Naive thymus-derived CD8-positive, alpha-beta T cell (primary cell): ENCODE measurements at places on chromosomes 5 and 9. TPM values are rescaled to one million over a fixed set of nuclear protein-coding genes. Genes with fewer than 3 reads are reported as not detected.
A peak's percentile ranks its signal among the peaks of the same experiment; 100 is the strongest.

C8G gene
- total RNA-seq: not detected

DNA sequence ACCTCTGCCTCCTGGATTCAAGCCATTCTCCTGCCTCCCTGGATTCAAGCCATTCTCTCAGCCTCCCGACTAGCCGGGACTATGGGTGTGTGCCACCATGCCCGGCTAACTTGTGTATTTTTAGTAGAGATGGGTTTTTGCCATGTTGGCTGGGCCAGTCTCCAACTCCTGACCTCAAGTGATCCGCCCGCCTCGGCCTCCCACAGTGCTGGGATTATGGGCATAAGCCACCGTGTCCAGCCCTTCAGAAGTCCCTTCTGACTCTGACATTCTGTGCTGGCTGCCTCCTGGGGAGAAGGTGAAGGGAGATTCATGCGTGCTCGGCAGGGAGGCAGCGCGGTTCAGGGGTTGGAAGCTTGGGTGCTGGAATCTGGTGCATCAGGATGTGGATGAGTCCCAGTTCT is 28.8 kb downstream of the PRRX2 start:
- no peak for DNase-seq

DNA sequence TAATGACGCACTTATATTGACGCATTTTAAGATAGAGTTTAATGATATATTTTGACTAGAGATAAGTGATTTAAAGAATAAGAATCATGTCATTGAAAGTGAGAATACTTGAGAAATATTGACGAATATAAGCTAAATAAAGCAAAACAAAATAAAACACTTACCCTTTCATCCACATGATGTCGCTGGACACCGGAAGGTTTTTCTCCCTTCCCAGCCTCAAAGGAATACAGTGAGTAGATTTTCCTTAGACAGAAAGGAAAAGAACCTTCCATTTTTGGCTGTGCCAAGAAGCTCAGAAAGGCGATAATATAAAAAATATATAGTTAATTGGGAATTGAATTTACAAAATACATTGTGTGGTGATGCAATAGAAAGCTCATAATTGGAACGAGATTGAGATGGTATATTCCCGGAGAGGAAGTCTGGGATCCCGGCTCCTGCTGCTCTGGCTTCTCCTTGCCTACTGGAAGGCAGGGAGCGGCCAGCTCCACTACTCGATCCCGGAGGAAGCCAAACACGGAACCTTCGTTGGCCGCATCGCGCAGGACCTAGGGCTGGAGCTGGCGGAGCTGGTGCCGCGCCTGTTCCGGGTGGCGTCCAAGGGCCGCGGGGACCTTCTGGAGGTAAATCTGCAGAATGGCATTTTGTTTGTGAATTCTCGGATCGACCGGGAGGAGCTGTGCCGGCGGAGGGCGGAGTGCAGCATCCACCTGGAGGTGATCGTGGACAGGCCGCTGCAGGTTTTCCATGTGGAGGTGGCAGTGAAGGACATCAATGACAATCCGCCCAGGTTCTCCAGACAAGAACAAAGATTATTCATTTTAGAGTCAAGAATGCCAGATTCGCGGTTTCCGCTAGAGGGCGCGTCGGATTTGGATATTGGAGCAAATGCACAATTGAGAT is at the start of gene PCDHA5:
TSS of gene PCDHA5 (plus strand) at position 239 of the 906 bp plus-strand sequence.
- no peak for DNase-seq

SHISAL2B gene
- not detected for total RNA-seq

- DNase-seq: no peak
Measured at GRCh38 chr9:128383791-128384190, 12.6 kb downstream of the URM1 start.

- DNase-seq: peak; percentile 36
Measured at GRCh38 chr5:159915904-159916840, at the start of gene ADRA1B. TSS of gene ADRA1B (plus strand) at chr5:159916482. CDS start at chr5:159916906, 424 bp downstream.

FREM1 gene
- not detected for total RNA-seq

NACC2 gene
- 9.5 TPM for total RNA-seq

DNA sequence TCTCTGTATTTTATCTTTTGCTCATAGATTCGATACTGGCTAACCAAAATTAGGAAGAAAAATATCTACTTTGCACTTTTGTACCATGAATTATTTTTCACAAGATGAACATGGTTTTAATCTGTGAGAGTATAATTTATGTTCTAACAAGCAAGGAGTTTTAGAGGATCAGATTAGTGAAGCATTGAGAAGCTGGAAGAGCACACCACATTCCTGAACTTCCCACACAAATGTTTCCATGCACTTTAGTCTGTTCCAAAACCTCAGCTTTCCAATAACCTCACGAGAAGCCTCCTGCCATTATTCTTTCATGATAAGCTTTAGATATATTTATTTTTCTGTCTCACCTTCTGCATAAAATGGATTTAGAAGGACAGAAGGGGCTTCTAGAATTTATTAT is 98.7 kb upstream of the MPDZ start:
- no peak for DNase-seq

DNA sequence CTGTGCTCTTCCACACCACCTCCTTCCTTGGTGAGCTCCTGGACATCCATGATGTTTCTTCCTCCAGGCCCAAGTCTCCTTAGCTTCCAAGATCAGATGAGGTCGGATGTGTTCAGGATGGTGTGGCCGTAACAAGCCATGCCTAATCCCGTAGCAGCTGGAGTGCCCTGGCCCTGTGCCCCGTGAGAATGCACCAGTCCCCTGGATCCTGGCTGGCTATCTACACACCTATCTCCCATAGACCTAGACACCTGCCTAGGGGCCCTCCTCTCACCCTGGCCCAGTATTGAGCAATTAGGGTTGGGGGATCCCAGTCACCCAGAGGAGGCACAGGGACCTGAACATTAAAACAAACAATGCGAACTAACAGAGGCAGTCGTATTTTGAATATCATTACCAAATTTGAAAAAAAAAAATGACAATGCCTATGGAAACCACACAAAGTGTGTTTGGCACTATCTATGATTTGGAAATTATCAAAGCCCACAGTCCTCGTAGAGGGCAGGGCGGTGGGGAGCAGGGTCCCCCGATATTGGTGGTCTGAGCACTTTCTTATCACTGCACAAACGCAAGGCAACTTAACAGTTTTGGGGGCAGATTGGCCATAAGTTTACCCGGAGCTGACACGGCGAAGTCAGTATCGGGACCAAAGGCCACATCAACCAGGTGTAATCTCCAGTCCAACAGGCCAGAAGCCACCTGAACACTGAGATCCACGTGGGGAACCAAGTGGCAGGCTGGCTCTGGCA is 13.2 kb downstream of the ENG start:
- DNase-seq: no peak

DNA sequence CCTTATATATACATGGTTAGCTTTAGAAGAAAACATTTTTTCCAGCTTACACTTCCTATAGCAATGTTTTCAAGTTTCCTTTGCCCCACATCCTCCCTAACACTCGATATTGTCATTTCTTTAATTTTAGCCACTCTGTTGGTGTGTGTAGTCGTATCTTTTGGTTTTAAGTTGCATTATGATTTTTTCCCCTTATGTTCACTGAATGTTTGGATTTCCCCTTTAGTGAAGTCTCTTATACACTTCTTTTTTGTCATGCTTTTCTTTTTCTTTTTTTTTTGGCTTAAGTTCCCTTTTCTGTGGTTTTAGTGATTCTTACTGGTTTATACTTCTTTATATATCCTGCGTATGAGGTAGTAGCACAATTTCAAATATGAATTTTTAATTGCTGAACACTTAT is 58.8 kb downstream of the KDM4C start:
- no peak for DNase-seq

DNA sequence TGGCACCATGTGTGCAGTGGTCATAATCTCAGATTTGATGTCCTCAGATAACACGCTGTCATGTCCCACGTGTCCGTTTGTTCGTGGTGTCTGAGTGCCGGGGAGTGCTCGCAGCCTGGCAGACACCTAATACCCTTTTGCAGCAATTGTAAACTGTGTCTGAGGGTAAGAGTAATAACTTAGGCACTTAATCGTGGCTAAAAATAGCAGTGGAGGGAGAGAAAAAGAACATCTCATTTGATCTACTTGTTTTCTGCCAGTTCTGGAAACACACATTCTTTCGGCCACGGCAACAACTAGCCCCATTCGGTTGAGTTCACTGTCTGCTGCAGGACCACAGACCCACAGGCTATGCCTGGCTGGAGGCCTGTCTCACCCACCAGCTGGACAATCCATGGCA is 16.5 kb downstream of the ADCY2 start:
- no peak for DNase-seq

DNA sequence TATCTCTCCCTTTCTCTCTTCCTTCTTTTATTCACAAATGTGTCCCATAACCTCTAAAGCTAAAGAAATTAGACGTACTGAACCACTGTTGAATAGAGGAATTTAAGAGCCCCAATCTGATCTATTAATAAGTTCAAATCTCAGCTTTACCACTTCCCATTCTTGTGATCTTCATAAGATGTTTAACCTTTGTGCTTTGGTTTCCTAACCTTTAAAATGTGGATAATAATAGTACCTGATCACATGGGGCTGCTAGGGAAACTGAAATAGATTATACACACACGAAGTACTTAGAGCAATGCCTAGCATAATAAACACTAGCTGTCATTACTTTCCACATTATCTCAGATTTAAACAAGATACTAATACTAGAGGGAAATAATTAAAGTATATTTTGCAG is 324.3 kb upstream of the SEMA6A start:
- no peak for DNase-seq

DNA sequence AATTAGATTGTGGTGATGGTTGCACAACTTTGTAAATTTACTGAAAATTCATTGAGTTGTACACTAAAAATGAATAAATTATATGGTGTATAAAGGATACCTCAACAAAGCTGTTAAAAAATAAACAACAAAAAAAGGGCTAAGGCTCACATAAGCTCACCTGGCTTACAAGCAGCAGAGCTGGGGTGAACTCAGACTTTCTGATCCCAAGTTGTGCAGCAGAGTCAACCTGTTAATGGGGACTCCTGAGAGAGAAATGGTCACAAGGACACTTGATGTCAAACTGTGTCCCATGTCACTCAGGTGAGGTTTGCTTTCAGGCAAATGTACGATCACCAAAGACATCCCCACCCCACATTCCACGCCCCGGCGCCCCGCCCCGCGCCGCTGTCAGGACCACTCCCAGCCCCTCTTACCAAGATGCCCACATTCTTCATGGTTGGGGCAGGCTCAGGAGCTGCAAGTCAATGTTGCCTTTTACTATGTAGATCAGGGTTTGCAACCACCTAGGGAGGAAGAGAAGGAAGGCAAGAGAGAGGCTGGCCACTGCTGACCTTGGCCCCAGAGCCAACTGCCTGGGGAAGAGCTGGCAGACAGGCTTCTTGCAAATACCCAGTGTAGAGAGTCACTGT is 22.4 kb upstream of the SLC36A1 start:
- DNase-seq: no peak

- peak; percentile 52 for DNase-seq
Measured at GRCh38 chr9:34252670-34253459, 74.0 kb downstream of the UBAP1 start.

C5orf34 gene
- total RNA-seq: 7.4 TPM

NAA35 gene
- 32.3 TPM for total RNA-seq

MAPKAP1 gene
- 54.5 TPM for total RNA-seq

GRCh38 chr5:154205441-154206117 is 15.0 kb downstream of the GALNT10 start:
- DNase-seq: no peak

DNA sequence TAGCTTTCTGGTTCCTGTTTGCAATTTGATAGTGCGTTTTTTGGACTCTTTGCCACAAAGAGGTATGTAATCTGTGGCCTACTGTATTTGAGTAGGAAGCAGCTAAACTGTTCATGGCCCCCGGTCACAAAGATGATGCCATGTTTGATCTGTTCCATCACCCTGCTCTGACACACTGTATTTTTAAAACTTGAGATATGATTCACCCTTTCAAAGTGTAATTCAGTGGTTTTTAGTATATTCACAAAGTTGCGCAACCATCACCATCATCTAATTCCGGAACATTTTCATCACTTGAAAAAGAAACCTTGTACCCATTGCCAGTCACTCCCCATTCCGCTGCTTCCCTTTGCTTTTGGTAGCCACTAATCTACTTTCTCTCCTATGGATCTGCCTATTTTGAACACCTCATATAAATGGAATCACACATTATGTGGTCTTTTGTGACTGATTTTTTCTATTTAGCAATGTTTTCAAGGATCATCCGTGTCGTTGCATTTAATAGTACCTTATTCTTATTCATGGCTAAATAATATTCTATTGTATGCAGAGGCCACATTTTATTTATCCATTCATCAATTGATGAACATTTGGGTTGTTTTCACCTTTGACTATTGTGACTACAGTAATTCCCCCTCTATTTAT is 141.6 kb downstream of the NR3C1 start:
- no peak for DNase-seq

- no peak for DNase-seq
Measured at GRCh38 chr5:54602475-54602874, 84.9 kb downstream of the SNX18 start.

GRCh38 chr5:142412581-142412980 is 87.8 kb upstream of the SPRY4 start:
- no peak for DNase-seq
